Naive thymus-derived CD4-positive, alpha-beta T cell (primary cell): ENCODE measurements at places on chromosomes 3 and 15. TPM values are rescaled to one million over a fixed set of nuclear protein-coding genes. Genes with fewer than 3 reads are reported as not detected.

Gene COX5A
- 239 TPM for polyA plus RNA-seq

Gene LINGO1
- polyA plus RNA-seq = not detected

Gene EOGT
- polyA plus RNA-seq = 10.5 TPM

Gene HTR3C
- not detected for polyA plus RNA-seq

Gene FEZF2
- polyA plus RNA-seq = not detected

Gene SYNM
- polyA plus RNA-seq = 0.17 TPM

Gene ADGRG7
- not detected for polyA plus RNA-seq
